Cortex of kidney (tissue), 1 donor: ENCODE measurements at places on chromosomes 5 and 9.

DNA sequence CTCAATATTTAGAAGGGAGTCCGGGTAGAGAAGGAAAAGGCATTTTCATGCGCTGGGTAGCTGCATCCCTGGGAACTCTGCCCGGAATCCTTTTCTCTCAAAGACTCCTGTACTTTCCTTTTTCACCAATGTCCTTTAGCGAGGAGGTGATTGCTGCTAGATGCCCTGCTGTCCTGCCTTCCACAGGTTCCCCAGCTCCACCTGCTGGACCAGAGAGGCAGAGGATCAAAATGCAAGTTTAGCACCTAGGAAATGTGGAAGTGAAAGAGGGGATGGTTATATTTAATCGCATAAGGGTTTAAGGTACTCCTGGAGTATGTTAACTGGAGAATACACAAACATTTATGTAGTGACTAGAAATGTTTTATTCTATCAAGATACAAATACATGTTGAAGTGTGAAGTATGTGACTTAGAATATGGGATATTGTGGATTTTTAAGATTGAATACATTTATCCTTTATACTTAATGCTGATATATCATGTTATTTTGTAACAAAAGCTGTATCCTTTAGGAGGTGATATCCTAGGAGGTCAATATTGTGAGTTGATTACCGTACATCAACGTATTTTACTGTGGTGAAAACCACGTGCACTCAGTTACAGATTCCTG lies 145.7 kb downstream of the ARHGAP26 start:
- DNase-seq, result no peak

GRCh38 chr5:180370861-180371641 lies 17.9 kb upstream of the GFPT2 start:
- no peak for DNase-seq

- no peak for DNase-seq
Observed at GRCh38 chr9:8668751-8669150, 869.2 kb upstream of the DMAC1 start.

GRCh38 chr9:33239921-33240320 lies at the start of gene SPINK4:
TSS of gene SPINK4 (plus strand) at chr9:33240167. CDS start at chr9:33240209, 42 bp downstream.
- no peak for DNase-seq

- DNase-seq, result no peak
Observed at GRCh38 chr5:5780253-5780652, 357.8 kb downstream of the ICE1 start.
